T-helper 17 cell (primary cell): ENCODE measurements at places on chromosomes 4 and X. TPM values are rescaled to one million over a fixed set of nuclear protein-coding genes. Genes with fewer than 3 reads are reported as not detected.
A peak's percentile ranks its signal among the peaks of the same experiment; 100 is the strongest.

The HSD17B13 gene
- 0.20 TPM for total RNA-seq

DNA sequence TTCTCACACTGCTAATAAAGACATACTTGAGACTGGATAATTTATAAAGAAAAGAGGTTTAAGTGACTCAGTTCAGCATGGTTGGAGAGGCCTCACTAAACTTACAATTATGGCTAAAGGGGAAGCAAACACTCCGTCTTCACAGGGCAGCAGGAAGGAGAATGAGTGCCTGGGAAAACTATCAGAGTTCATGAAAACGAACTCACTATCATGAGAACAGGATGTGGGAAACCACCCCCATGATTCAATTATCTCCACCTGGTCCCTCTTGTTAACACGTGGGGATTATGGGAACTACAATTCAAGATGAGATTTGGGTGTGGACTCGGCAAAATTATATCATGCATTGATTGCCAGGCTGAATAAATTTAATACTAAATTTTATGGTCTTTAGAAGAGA, 592.7 kb downstream of the GRXCR1 start:
- no peak overlapping the region for H3K4me3 ChIP-seq
- no peak overlapping the region for H3K27ac ChIP-seq
- no peaks in the 10 kb centered on the region for H3K27me3 ChIP-seq

The PRKX gene
- 73.9 TPM for total RNA-seq

The CASP3 gene
- total RNA-seq, result 8.6 TPM

GRCh38 chr4:1952058-1952700, 56.6 kb downstream of the NELFA start:
- H3K27me3 ChIP-seq, result no peaks in the 10 kb centered on the region
- no peak overlapping the region for H3K4me3 ChIP-seq
- no peaks in the 10 kb centered on the region for H3K36me3 ChIP-seq
- no peaks in the 10 kb centered on the region for H3K4me1 ChIP-seq

The SHROOM3 gene
- not detected for total RNA-seq

GRCh38 chr4:6781113-6781512, 1.4 kb upstream of the KIAA0232 start:
- DNase-seq, result no peak
- H3K36me3 ChIP-seq, result no peaks in the 10 kb centered on the region
- H3K27me3 ChIP-seq, result peaks cover 4% of the 10 kb centered on the region
- peaks cover 37% of the 10 kb centered on the region for H3K4me1 ChIP-seq

- peaks cover 27% of the 10 kb centered on the region for H3K27me3 ChIP-seq
- peaks cover 3% of the 10 kb centered on the region for H3K4me1 ChIP-seq
- DNase-seq, result no peak
- peaks cover 3% of the 10 kb centered on the region for H3K36me3 ChIP-seq
- no peak overlapping the region for H3K4me3 ChIP-seq
Measured at GRCh38 chr4:101782546-101782945, 8.0 kb upstream of the BANK1 start.

The MAGEA4 gene
- not detected for total RNA-seq

- peak; percentile 21 for DNase-seq
- H3K4me3 ChIP-seq, result peak overlapping the region; percentile 94
- no peaks in the 10 kb centered on the region for H3K36me3 ChIP-seq
- peaks cover 46% of the 10 kb centered on the region for H3K4me1 ChIP-seq
Measured at GRCh38 chr4:76212851-76213414, 691 bp downstream of the SCARB2 start.

GRCh38 chr4:26418107-26418506, 72.2 kb downstream of the CCKAR start:
- H3K4me1 ChIP-seq, result peaks cover 3% of the 10 kb centered on the region
- no peak overlapping the region for H3K27ac ChIP-seq
- H3K36me3 ChIP-seq, result peaks cover 8% of the 10 kb centered on the region
- DNase-seq, result no peak
- no peaks in the 10 kb centered on the region for H3K27me3 ChIP-seq

DNA sequence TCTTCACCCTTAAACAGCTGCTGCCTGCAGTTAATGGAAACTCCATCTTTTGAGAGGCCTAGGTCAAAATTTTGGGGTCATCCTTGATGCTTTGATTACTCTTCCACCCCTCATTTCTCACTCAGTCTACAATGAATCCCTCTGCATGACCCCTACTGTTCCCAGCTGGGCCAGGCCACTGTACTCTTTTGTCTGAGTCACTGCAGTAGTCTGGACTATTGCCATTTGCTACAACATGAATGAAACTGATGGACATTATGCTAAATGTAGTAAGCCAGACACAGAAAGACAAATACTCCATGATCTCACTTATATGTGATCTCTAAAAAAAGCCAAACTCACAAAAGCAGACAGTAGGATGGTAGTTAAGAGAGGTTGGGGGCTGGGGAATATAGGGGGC, 28.3 kb downstream of the STK32B start:
- H3K36me3 ChIP-seq, result no peaks in the 10 kb centered on the region
- no peak overlapping the region for H3K27ac ChIP-seq
- H3K4me1 ChIP-seq, result no peaks in the 10 kb centered on the region
- no peak for DNase-seq
- peaks cover 5% of the 10 kb centered on the region for H3K27me3 ChIP-seq
- no peak overlapping the region for H3K4me3 ChIP-seq

- DNase-seq, result no peak
- H3K4me3 ChIP-seq, result no peak overlapping the region
- H3K27me3 ChIP-seq, result no peaks in the 10 kb centered on the region
- no peaks in the 10 kb centered on the region for H3K36me3 ChIP-seq
- no peaks in the 10 kb centered on the region for H3K4me1 ChIP-seq
Measured at GRCh38 chr4:30839583-30840520, 119.7 kb downstream of the PCDH7 start.

- no peak for DNase-seq
- no peaks in the 10 kb centered on the region for H3K27me3 ChIP-seq
- H3K4me3 ChIP-seq, result no peak overlapping the region
- no peak overlapping the region for H3K27ac ChIP-seq
- H3K4me1 ChIP-seq, result no peaks in the 10 kb centered on the region
Measured at GRCh38 chrX:87489071-87489470, 28.5 kb upstream of the KLHL4 start.

- peaks cover 18% of the 10 kb centered on the region for H3K27me3 ChIP-seq
- H3K4me1 ChIP-seq, result no peaks in the 10 kb centered on the region
- H3K36me3 ChIP-seq, result no peaks in the 10 kb centered on the region
Measured at GRCh38 chr4:46933686-46934085, 24.6 kb upstream of the COX7B2 start.

GRCh38 chrX:69616457-69617203, 717 bp downstream of the EDA start:
- DNase-seq, result no peak
- H3K4me3 ChIP-seq, result peak overlapping the region; percentile 86
- H3K4me1 ChIP-seq, result peaks cover 2% of the 10 kb centered on the region
- no peak overlapping the region for H3K27ac ChIP-seq
- no peaks in the 10 kb centered on the region for H3K36me3 ChIP-seq

- no peaks in the 10 kb centered on the region for H3K4me1 ChIP-seq
- no peak for DNase-seq
- H3K4me3 ChIP-seq, result no peak overlapping the region
- no peak overlapping the region for H3K27ac ChIP-seq
- H3K27me3 ChIP-seq, result no peaks in the 10 kb centered on the region
Measured at GRCh38 chrX:22559506-22559905, 286.8 kb downstream of the CBLL2 start.

The ZBTB49 gene
- 12.9 TPM for total RNA-seq

The CT83 gene
- not detected for total RNA-seq

The DUSP21 gene
- not detected for total RNA-seq

GRCh38 chrX:108224727-108225621, 133.4 kb downstream of the ATG4A start:
- peaks cover 3% of the 10 kb centered on the region for H3K4me1 ChIP-seq
- H3K27ac ChIP-seq, result no peak overlapping the region
- H3K36me3 ChIP-seq, result no peaks in the 10 kb centered on the region
- DNase-seq, result no peak
- H3K4me3 ChIP-seq, result peak overlapping the region; percentile 47
- no peaks in the 10 kb centered on the region for H3K27me3 ChIP-seq

DNA sequence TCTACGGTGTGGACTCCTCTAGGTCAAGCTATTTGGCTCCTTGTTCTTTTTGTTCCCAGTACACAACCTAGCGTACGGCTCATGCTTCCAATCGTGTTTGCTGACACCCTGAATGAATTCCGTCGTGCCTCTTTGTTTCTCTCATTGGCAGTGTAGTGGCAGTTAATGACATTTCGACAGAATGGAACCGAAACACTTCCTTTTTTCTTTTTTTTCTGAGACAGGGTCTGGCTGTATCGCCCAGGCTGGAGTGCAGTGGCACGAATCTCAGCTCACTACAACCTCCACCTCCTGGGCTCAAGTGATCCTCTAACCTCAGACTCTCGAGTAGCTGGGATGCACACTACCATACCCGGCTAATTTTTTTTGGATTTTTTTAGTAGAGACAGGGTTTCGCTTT, 113.3 kb upstream of the ATP6AP2 start:
- DNase-seq, result no peak
- H3K4me1 ChIP-seq, result peaks cover 21% of the 10 kb centered on the region
- no peaks in the 10 kb centered on the region for H3K27me3 ChIP-seq
- H3K36me3 ChIP-seq, result no peaks in the 10 kb centered on the region
- H3K4me3 ChIP-seq, result no peak overlapping the region
- H3K27ac ChIP-seq, result no peak overlapping the region

DNA sequence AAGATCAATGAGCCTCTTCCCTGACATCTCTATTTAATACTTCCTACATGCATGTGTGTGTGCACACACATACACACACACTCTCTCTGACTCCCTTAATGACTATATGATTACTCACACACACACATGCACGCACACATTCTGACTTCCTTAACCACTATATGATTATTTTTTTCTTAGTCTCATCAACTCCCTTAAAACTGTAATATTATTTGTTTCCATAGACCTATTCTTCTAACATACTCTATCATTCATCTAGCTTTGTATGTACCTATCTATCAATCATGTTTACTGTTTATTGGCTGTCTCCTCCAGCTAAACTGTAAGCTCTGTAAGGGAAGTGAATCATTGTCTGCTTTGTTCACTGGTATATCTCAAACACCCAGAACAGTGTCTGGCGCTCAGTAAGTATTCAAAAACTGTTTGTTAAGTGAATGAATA, 236.6 kb downstream of the RASL11B start:
- H3K4me3 ChIP-seq, result no peak overlapping the region
- no peak overlapping the region for H3K27ac ChIP-seq
- peaks cover 7% of the 10 kb centered on the region for H3K36me3 ChIP-seq

The SMS gene
- 19.6 TPM for total RNA-seq

GRCh38 chr4:90503677-90504076, 376.5 kb downstream of the CCSER1 start:
- H3K4me1 ChIP-seq, result no peaks in the 10 kb centered on the region
- no peak overlapping the region for H3K27ac ChIP-seq
- H3K27me3 ChIP-seq, result no peaks in the 10 kb centered on the region
- no peaks in the 10 kb centered on the region for H3K36me3 ChIP-seq

- peaks cover 6% of the 10 kb centered on the region for H3K27me3 ChIP-seq
- peak overlapping the region; percentile 78 for H3K27ac ChIP-seq
- H3K4me1 ChIP-seq, result peaks cover 4% of the 10 kb centered on the region
- no peaks in the 10 kb centered on the region for H3K36me3 ChIP-seq
- peak overlapping the region; percentile 26 for H3K4me3 ChIP-seq
Measured at GRCh38 chrX:153875391-153876111, 10.4 kb downstream of the L1CAM start.

- H3K27me3 ChIP-seq, result peaks cover 6% of the 10 kb centered on the region
- no peak for DNase-seq
- no peaks in the 10 kb centered on the region for H3K4me1 ChIP-seq
- H3K4me3 ChIP-seq, result no peak overlapping the region
Measured at GRCh38 chr4:41575665-41576064, 37.7 kb downstream of the LIMCH1 start.

DNA sequence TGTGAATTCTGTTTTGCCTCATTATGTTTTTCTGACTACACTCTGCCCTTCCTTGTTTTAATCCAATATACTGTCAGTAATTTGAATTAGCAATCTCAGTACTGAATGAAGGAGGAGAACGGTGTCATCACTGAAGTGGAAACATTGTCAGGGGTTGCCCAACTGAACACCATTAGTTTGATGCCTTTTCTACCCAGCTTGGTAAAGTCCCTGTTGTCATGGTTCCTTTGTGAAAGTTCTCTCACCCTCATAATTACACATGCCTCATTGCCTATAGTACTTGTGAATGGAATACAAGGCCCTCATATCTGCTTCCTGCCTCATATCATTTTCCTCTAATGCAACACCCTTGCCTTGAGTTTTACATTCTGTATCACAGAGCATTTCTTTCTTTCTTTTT, 76.9 kb downstream of the RRAGB start:
- no peak for DNase-seq
- H3K4me3 ChIP-seq, result no peak overlapping the region
- no peak overlapping the region for H3K27ac ChIP-seq
- H3K36me3 ChIP-seq, result peaks cover 3% of the 10 kb centered on the region

DNA sequence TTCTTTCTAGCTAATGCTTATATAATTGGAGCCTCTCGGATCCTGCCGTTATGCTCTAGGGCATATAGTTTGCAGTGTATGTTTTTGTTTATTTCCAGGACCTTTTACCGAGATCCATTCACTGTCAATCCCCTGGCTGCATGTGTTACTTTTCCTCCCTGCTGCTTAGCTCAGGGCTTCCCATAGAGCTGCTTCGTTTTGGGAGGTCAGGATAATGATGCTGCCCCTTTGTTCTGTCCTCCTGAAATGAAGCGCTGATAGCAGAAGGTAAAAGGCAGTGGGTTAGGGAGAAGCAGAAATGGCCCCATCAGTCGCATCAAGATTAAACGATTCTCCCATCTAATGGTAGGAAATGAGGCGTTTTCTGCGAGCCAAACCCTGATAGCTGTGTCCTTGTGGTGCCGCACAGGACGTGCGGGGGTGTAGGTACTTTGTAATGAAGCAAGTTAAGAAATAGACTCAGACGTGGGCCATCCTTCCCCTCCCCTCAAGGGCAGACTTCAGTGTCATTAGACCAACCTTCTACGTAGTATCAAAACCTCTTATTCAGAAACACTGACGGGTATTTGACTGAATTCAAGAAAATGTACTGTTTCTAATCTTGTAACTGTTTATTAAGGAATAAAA, 37.3 kb downstream of the AFF2 start:
- H3K27me3 ChIP-seq, result no peaks in the 10 kb centered on the region
- DNase-seq, result no peak
- no peaks in the 10 kb centered on the region for H3K36me3 ChIP-seq
- H3K4me1 ChIP-seq, result no peaks in the 10 kb centered on the region
- H3K27ac ChIP-seq, result no peak overlapping the region
- no peak overlapping the region for H3K4me3 ChIP-seq

- no peak overlapping the region for H3K4me3 ChIP-seq
- no peak overlapping the region for H3K27ac ChIP-seq
- H3K27me3 ChIP-seq, result peaks cover 33% of the 10 kb centered on the region
- H3K4me1 ChIP-seq, result no peaks in the 10 kb centered on the region
Measured at GRCh38 chr4:87882321-87882720, 49.6 kb downstream of the MEPE start.

- no peaks in the 10 kb centered on the region for H3K36me3 ChIP-seq
- H3K4me3 ChIP-seq, result no peak overlapping the region
- H3K27ac ChIP-seq, result no peak overlapping the region
- H3K4me1 ChIP-seq, result peaks cover 33% of the 10 kb centered on the region
Measured at GRCh38 chrX:75278991-75279390, 5.1 kb downstream of the UPRT start.

- peaks cover 12% of the 10 kb centered on the region for H3K36me3 ChIP-seq
- DNase-seq, result no peak
- H3K27me3 ChIP-seq, result no peaks in the 10 kb centered on the region
- H3K27ac ChIP-seq, result no peak overlapping the region
- H3K4me3 ChIP-seq, result no peak overlapping the region
Measured at GRCh38 chr4:77930876-77931275, 68.2 kb downstream of the MRPL1 start.

The FAM53A gene
- total RNA-seq, result 3.1 TPM

The LNX1 gene
- total RNA-seq, result not detected

The ZFP92 gene
- total RNA-seq, result 1.2 TPM

The UGT2B15 gene
- total RNA-seq, result not detected
